ENCODE measurements at places on chromosomes 13 and 19. TPM values are rescaled to one million over a fixed set of nuclear protein-coding genes. Genes with fewer than 3 reads are reported as not detected.

Gene RPS16
- total RNA-seq: 4,242 TPM

Gene TCF3
- total RNA-seq: 83.6 TPM

Gene ZFP28
- 2.4 TPM for total RNA-seq

Gene DCT
- 0.19 TPM for total RNA-seq

Gene KCNK6
- 5.7 TPM for total RNA-seq

Gene NCR1
- not detected for total RNA-seq

Gene KLK15
- not detected for total RNA-seq

Gene ITM2B
- total RNA-seq: 659 TPM

Gene TTYH1
- 0.10 TPM for total RNA-seq
